Gastrocnemius medialis (tissue), 4 donors: ENCODE measurements at places on chromosomes 6 and 20. TPM values are rescaled to one million over a fixed set of nuclear protein-coding genes. Genes with fewer than 3 reads are reported as not detected.
A peak's percentile ranks its signal among the peaks of the same experiment; 100 is the strongest.

DNA sequence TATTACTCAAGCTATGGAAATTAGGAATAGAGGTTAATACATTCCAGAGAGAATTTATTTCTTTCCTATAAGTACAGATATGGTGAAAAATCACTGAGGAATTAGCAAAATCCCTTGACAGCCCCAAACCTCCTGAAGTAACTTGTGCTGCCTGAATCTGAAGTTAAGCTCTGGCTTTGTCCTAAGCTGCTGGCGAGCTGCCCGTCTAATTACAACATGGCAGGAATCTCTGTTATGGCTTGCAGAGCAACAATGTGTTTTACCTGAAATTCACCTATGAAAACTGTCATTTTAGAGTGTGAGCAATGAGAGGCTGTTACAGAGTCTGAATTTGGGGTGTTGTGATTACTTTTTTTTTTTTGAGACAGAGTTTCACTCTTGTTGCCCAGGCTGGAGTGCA lies 22.5 kb upstream of the IYD start:
- DNase-seq = no peak
- H3K27ac ChIP-seq = no peak overlapping the region
- H3K36me3 ChIP-seq = no peaks in the 10 kb centered on the region
- H3K27me3 ChIP-seq = no peaks in the 10 kb centered on the region
- H3K4me3 ChIP-seq = no peak overlapping the region

DNA sequence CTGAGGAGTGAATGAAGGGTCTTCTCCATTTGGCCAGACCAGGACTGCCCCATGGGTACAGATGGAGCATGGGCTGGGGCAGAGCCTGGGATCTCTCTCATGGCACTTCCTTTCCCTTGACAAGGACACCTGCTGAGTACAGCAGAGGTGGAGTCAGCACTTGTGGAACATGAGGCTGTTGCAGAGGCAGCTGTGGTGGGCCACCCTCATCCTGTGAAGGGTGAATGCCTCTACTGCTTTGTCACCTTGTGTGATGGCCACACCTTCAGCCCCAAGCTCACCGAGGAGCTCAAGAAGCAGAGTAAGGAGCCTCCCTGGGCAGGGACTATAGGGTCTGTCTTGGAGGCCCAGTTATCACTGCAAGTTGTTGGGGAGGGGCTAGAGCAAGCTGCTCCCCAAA lies 29.6 kb downstream of the GSS start:
- no peak for DNase-seq
- peaks cover 43% of the 10 kb centered on the region for H3K4me1 ChIP-seq
- peak overlapping the region; percentile 79 for H3K27ac ChIP-seq
- no peaks in the 10 kb centered on the region for H3K36me3 ChIP-seq
- H3K4me3 ChIP-seq = no peak overlapping the region
- no peaks in the 10 kb centered on the region for H3K27me3 ChIP-seq

- no peak for DNase-seq
- H3K27me3 ChIP-seq = no peaks in the 10 kb centered on the region
- H3K4me1 ChIP-seq = no peaks in the 10 kb centered on the region
- no peaks in the 10 kb centered on the region for H3K36me3 ChIP-seq
Measured at GRCh38 chr6:112773187-112773586, 426.1 kb downstream of the RFPL4B start.

Gene CGA
- not detected for total RNA-seq

Gene ELOVL4
- not detected for total RNA-seq
